Liver (tissue), 10 donors: ENCODE measurements at places on chromosomes 7 and 10. TPM values are rescaled to one million over a fixed set of nuclear protein-coding genes. Genes with fewer than 3 reads are reported as not detected.

GRCh38 chr10:75817198-75817597, 385.8 kb downstream of the LRMDA start:
- no peaks in the 10 kb centered on the region for H3K36me3 ChIP-seq
- H3K4me1 ChIP-seq, result no peaks in the 10 kb centered on the region
- no peak overlapping the region for H3K4me3 ChIP-seq
- H3K27me3 ChIP-seq, result no peaks in the 10 kb centered on the region
- DNase-seq, result no peak

DNA sequence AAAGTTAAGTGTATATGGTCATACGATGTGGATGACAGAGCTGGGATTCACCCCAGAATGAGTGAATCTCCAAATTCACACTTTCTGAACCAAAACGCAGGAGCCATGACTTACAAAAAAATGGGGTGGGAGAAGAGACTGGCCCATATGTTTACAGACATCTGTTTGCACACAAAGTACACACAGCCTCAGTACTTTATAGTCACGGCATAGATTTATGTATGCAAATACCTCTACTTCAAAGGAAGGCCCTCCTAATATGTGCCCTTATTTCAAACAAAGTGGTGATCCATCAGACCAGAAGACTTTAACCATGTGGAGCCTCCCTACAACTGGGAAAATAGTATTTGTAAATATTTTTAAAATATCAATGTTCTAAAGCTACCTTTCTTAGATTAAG, 22.2 kb upstream of the JMJD1C start:
- no peaks in the 10 kb centered on the region for H3K36me3 ChIP-seq
- no peak for DNase-seq
- no peaks in the 10 kb centered on the region for H3K27me3 ChIP-seq
- H3K4me1 ChIP-seq, result no peaks in the 10 kb centered on the region
- no peak overlapping the region for H3K4me3 ChIP-seq

DNA sequence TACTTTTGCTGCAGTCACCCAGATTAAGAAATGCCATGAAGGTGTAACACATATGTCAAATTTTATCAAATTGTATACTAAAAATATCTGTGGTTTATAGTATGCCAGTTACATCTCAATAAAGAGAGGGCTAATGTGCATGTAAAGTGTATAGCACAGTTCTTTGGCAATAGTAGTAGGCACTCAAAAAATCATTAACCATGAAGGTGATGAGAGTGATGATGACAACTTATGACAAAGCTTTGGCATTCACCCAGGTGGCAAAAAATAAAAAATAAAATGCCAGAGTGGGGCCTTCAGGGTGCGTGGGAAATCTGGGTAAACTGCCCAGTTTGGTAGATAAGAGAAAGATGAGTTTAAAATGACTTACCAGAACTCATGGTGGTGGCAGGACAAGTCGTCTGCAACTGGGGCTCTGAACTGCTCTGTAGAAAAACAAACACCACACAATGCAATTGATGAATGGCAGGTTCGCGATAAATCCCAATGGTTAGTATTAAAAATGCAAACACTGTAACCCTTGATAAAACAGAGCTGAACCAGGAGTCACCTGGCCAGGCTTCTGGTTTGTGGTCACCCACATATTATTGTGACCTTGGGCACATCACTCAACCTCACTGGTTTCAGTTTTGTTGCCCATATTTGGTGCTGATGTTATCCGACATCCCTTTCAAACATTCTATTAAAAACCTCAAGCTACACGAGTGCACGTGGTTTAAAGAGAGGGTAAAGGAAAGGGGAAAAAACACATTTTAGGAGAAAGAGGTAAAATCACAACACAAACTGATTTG, 120.2 kb downstream of the SORBS1 start:
- peak overlapping the region; percentile 48 for H3K27ac ChIP-seq
- DNase-seq, result no peak
- H3K36me3 ChIP-seq, result peaks cover 2% of the 10 kb centered on the region
- H3K4me3 ChIP-seq, result no peak overlapping the region
- no peaks in the 10 kb centered on the region for H3K27me3 ChIP-seq

GRCh38 chr10:122632031-122632430, 67.6 kb downstream of the C10orf120 start:
- no peaks in the 10 kb centered on the region for H3K4me1 ChIP-seq
- H3K4me3 ChIP-seq, result no peak overlapping the region
- H3K27me3 ChIP-seq, result peaks cover 5% of the 10 kb centered on the region
- no peaks in the 10 kb centered on the region for H3K36me3 ChIP-seq

DNA sequence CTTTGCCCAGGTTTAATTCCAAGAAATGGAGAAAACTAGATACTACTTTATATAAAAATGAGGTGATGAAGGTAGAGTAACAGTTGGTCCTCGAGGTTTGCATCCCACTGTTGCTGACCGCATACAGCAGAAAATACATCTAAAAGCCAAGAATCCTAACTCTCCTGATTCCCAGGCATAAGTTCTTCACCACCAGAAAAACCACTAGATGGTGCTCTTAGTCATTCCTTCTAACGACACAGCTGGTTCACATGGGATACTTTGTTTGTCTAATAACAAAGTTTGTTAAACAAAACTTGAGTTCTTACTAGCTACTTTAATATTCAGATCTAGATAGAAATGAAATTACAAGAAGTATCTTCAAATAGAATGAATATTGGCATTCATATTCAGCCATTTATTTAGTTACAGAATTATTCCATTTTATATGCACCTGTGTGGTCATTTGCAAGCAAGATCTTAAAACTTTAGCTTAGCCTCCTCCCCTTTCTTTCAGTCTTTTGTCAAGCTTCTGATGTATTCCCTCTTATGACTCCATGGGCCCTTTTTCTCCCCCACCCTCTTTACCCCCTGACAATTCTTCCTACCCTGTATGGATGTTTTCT, 54.1 kb upstream of the CYP26C1 start:
- no peaks in the 10 kb centered on the region for H3K27me3 ChIP-seq
- H3K27ac ChIP-seq, result no peak overlapping the region
- DNase-seq, result no peak
- no peak overlapping the region for H3K4me3 ChIP-seq

DNA sequence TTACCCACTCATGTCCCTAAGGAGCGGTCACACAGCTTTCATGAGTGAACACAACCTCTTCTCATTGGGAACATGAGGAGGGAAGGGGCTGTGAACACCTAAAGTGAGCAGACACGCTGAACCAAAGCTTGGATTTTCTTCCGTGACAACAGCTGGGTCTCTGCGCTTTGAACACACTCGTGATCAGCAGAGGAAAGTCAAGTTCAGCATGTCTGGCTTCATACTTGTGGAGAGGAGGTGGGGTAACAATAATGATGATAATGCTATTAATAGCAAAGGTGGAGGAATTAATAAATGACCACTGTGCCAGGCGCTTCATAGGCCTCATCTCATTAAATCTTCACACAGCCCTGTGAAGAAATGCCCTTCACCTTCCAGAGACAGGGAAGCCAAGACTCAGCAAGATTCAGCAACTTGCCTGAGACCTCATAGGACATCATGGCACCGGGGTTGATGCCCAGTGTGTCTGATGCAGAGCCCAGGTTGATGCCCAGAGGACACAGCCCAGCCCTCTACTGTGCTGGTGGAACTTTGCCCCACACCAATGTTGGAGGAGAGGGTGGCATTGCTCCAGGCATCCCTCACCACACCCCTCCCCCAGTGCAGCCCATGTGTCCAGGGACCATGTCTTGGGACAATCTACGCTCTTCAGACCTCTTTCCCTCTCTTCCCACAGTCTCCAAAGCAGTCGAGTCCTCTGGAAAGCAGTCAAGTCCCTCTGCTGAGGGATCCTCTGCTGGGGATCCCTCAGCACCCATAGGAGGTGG, 40.6 kb downstream of the GSDME start:
- peak; percentile 27 for DNase-seq
- no peaks in the 10 kb centered on the region for H3K4me1 ChIP-seq

GRCh38 chr10:43998021-43998809, 349.5 kb upstream of the ZNF32 start:
- H3K27me3 ChIP-seq, result no peaks in the 10 kb centered on the region
- no peak overlapping the region for H3K27ac ChIP-seq
- H3K4me3 ChIP-seq, result no peak overlapping the region

- no peak overlapping the region for H3K4me3 ChIP-seq
- no peak for DNase-seq
- no peak overlapping the region for H3K27ac ChIP-seq
- H3K27me3 ChIP-seq, result no peaks in the 10 kb centered on the region
- H3K4me1 ChIP-seq, result peaks cover 8% of the 10 kb centered on the region
Measured at GRCh38 chr10:77082601-77083252, 554.9 kb downstream of the KCNMA1 start.

GALNT17 gene
- total RNA-seq, result 0.37 TPM

DNA sequence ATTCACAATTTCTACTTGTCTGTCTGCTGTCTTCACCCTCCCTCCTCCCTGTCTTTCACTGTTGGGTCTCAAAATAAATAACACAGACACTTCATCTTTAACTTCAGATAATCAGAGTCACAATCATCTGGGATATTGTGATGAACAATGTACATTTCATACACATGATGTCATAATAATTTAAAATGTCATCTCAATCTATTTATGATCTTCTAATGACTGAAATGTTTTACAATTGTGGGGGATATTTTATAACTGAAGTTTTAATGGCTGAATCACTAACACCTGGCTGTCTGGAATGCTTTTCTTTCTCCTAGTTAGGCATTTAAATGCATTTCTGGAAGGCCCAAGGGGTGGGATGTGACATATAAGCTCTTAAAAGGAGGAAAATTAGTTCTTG, 859.8 kb downstream of the LRMDA start:
- H3K4me1 ChIP-seq, result no peaks in the 10 kb centered on the region
- no peak for DNase-seq
- no peaks in the 10 kb centered on the region for H3K27me3 ChIP-seq
- H3K36me3 ChIP-seq, result no peaks in the 10 kb centered on the region
- no peak overlapping the region for H3K4me3 ChIP-seq

DNA sequence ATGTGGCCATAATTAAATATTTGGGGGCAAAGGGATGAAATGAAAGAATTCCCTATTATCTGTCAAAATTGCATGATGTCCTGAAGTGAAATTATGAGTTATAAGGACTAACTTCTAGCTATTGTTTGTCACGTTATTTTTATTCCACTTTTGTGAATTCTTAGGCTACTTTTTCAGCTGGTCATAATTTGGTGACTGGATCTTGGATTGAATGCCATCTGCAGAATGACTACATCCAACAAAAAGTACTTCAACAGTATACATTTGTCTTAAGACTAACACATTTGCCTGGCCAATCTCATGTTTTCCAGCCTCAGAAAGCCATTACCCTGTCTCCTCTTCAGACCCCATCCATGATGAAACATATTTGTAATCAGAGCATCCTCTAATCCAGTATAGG, 48.1 kb upstream of the WNT16 start:
- H3K36me3 ChIP-seq, result no peaks in the 10 kb centered on the region
- no peaks in the 10 kb centered on the region for H3K27me3 ChIP-seq
- H3K4me3 ChIP-seq, result no peak overlapping the region
- H3K4me1 ChIP-seq, result no peaks in the 10 kb centered on the region

- H3K27ac ChIP-seq, result no peak overlapping the region
- H3K36me3 ChIP-seq, result no peaks in the 10 kb centered on the region
- no peaks in the 10 kb centered on the region for H3K4me1 ChIP-seq
- H3K4me3 ChIP-seq, result no peak overlapping the region
- no peaks in the 10 kb centered on the region for H3K27me3 ChIP-seq
Measured at GRCh38 chr7:128129224-128129864, 98.1 kb upstream of the LRRC4 start.

DNA sequence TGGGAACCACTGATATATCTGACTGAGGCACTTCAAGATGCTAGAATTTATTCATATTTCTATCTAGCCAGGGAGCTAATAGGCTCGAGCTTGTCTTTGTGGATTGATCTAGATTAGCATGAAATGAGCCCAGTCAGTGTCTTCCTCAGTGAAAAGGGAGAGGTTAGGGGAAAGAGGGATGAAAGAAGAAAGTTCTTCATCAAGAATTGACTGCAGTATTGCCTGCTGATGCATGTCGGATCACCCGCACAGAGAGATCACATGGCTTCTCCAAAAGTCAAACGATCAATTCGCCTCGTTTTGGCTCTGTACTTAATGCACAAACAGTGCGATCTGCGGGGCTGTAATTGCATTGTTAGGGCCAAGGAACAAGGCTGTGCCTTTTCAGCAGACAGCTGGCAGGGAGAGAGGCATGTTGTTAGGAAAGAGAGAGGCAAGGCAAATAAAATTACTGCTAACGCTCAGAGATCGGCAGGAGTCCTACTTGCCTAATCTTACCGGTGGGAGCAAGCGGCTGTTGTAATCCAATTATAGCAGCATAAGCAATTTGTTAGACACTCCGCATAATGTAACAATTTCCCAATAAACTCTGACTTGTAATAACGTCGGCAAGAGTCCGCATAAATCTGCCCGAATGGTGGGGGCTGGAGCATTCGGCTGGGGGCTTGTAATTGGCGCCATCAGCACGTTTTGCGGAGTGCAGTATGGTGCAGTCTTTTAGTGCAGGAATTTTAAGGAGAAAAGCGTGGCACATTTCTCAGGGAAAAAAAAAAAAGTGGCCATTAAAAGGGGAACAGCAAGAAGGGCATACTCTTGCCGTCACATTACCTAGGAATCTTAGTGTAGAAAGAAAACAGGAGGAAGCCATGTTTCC, 102.1 kb downstream of the POLL start:
- no peak for DNase-seq
- no peaks in the 10 kb centered on the region for H3K36me3 ChIP-seq
- no peak overlapping the region for H3K4me3 ChIP-seq
- peaks cover 11% of the 10 kb centered on the region for H3K4me1 ChIP-seq

MRLN gene
- not detected for total RNA-seq

SPDYE2 gene
- total RNA-seq, result 0.08 TPM

ZNF853 gene
- 0.67 TPM for total RNA-seq

GRCh38 chr10:101018600-101019439, 12.1 kb downstream of the PDZD7 start:
- H3K27me3 ChIP-seq, result no peaks in the 10 kb centered on the region
- H3K4me1 ChIP-seq, result no peaks in the 10 kb centered on the region
- peak; percentile 80 for DNase-seq

DNA sequence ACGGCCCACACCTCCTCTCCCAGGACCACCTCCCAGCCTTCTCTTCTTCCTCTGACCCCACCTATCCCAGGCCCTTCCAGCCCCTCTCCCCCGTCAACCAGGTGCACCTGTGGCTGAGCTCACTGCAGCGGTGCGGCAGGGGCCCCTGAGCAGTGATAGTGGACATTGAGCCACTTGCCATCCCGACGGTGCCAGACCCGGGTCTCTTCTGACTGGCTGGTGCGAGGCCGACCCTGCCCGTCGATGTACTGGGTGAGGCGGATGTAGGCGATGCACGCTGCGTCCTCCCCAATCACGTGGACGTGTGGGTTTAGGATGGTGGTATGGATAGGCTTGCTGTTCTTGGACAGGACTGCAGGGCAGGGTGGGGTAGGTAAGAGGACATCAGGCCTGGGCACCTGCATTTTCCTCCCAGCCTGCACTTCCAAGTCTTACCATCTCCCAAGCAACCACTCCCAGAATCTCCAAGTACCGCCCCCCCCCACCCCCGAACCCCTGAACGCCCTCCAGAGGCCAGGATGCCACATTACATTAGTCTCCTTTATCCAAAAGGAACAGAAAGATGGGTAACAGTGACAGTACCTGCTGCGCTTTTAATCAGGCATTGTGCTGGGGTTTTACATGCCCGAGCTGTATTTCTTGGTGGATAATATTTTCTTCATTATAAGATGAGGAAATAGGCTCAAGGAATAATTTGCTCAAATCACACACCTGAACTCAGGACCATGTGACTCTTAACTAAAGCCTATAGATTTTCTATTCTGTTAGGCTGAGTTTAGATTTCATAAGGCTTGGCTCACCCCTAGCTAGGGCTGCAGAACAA, 3.7 kb upstream of the NDST2 start:
- H3K27me3 ChIP-seq, result no peaks in the 10 kb centered on the region
- H3K4me1 ChIP-seq, result peaks cover 42% of the 10 kb centered on the region
- no peaks in the 10 kb centered on the region for H3K36me3 ChIP-seq
- no peak for DNase-seq
- H3K27ac ChIP-seq, result no peak overlapping the region
